ENCODE measurements at places on chromosomes 7 and 10.

DNA sequence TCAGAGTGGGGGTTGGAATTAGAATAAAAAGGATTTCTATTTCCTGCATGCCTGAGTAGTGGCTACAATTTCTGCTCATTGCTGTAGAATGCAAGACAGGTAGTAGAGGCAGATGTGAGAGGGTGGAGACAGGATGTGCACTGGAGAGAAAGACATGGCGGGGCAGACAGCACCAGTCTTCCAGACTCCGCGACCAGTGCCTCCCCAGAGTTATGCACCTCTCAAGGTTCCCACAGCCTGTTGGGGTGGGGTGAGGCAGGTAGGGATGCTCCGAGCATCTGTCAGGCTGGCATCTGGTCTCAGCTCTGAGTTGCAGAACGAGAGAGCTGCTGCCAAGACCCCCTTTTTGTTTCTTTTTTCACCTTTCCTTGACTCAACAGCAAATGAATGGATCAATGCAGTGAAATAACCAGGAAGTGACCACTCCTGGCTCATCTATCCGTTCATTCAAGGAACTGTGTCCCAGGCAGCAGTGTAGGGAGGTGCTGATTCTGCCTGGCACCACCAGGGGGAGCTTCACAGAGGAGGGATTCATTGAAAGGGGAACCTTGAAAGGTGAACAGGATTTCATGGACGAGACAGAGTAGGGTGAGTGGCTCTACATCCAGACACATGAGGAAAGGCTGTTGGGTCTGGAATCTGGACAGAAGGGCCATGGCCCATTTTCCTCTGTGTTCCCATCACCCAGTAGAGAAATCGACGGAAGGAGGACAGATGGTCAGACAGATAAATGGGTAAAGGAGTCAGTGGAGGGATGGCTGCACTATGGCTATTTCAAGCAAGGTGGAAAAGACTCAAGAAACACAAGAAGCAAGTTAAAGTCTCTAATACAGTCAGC is 17.2 kb upstream of the SLC18A3 start:
- DNase-seq, result peak; percentile 77

- DNase-seq, result no peak
Measured at GRCh38 chr7:93027044-93027443, 90.7 kb downstream of the SAMD9 start.

GRCh38 chr10:110923856-110924493 is 4.6 kb downstream of the SHOC2 start:
- DNase-seq, result no peak

DNA sequence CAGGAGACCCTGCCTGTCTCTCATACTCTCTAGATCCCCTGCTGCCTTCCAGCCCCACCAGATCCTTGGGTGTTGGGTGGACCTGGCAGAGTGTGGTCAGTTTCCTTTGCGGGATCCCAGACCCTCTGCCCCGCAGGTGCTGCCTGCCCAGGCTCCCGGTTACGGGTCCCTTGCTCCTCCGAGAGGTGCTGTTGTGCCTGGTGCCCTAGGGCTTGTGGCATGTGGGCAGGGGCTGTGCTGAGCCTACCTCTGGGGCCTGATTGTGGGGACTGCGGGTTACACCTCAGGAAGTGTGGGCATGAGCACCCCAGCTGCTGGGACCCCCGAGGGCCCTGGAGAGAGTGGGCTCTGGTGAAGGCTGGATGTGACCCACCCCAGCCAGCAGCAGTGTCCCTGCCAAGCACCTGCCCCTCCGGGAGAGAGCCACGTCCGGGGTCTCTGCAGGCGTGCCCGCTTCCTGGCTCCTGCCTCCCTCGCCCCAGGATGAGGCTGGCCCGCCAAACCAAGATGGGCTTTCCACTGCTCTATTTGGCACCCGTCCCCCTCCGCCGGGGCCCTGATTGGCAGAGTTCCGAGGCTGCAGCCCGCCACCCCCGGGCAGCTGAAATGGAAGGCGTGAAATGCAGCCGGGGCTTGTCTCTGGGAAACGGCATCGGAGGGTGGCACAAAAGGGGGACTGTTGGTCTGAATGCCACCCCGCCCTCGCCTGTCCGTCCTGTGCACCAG is 17.0 kb downstream of the CLIP2 start:
- no peak for DNase-seq

DNA sequence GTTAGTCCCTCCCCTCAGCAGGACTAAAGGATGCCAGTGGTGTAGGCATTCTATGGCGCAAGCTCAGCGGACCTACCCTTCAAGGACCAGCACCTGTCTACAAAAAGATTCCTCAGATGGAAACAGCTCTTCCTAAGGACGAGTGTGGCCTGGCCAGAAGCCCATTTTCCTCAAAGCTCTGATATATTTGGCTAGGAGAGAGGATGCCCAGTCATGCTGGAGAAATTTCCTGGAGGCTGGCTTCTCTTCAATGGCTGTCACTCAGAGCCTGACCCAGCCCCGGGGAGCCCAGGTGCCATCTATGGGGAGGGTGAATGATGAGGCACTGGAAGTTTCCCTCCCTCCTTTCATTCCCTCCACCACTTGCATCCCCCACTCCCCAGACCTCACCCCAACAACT is 111.5 kb downstream of the PLXNA4 start:
- DNase-seq, result no peak

DNA sequence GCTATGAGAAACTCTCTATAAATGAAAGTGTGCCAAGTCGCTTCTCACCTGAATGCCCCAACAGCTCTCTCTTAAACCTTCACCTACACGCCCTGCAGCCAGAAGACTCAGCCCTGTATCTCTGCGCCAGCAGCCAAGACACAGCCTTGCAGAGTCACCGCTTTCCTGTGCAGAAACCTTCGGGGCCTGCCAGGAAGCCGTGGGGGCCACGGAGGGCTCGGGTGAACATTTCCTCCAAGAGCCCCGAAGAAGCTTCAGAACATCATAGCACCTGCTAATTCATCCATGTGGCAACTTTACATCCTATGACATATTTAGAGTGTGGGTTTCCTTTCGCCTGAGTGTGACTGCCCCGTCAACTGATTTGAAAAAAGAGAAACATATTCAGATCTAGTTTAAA is 55.7 kb upstream of the PRSS58 start:
- no peak for DNase-seq

GRCh38 chr10:34254596-34254995 is 560.5 kb downstream of the PARD3 start:
- no peak for DNase-seq

DNA sequence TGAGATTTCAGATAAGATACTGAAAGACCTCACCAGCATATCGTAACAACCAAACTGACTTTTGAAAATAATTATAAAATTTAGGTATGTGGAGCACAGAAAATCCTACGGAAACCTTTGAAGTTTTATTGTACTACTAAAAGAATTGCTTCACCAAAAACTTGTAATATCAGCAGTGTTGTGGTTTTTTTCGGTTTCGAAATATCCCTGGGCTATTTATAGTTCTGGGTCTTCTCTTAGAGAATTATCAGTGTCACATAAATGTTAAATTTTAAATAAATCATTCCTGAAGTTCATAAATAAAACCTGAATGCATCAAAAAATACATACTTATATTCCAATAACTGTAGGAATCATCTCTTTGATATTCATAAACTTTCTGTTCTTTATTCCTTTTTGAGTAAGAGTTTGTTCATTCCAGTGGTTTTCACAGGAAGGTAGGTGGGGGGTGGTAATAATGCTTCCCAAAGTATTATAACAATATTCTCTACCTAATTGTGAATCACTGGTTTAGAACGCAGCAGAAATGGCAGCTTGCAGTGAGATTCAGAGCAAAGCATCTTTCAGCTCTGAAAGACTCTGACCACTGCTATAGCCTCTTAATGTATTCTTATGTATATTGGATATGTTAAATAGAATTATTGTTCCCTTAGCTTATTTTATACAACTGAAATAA is 60.2 kb downstream of the ZNF277 start:
- DNase-seq, result no peak

GRCh38 chr7:46484906-46485305 is 563.8 kb upstream of the IGFBP3 start:
- no peak for DNase-seq

GRCh38 chr10:99742701-99743100 is 10.7 kb downstream of the CUTC start:
- no peak for DNase-seq

GRCh38 chr10:67665491-67665890 is 30.5 kb downstream of the CTNNA3 start:
- DNase-seq, result no peak

DNA sequence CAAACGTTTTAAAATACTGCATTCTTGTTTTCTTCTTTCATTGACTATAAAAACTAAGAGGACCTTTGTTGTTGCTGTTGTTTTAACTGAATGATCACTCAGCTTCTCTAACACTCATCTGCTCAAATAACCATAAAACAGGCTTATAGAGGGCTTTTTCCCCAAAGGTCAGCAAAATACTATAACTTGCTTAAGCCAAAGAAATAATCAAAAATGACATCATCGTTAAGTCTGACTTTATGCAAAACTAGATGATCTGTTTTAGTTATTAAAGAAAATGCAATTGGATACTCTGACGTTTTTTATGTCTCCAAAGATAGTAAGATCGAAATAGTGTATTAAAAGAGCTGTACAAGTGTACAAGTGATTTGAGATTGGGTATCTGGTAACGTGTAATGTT is 152.9 kb downstream of the SEMA3A start:
- no peak for DNase-seq

- no peak for DNase-seq
Measured at GRCh38 chr10:12922117-12922900, 79.2 kb downstream of the CCDC3 start.

- no peak for DNase-seq
Measured at GRCh38 chr10:58475322-58476277, 37.1 kb upstream of the BICC1 start.
